A549 treated with ZK216348 at 1 μM for 4 hours (cell line): ENCODE measurements at places on chromosomes 5 and 9. TPM values are rescaled to one million over a fixed set of nuclear protein-coding genes. Genes with fewer than 3 reads are reported as not detected.

SCGB3A1 gene
- total RNA-seq = not detected in 5 replicates

NPR3 gene
- total RNA-seq = 15.6 to 22.5 TPM (median 19.0 TPM) in 5 replicates

NRARP gene
- 1.9 to 7.2 TPM (median 5.6 TPM) in 5 replicates for total RNA-seq

ZNF367 gene
- total RNA-seq = 3.9 to 7.0 TPM (median 5.2 TPM) in 5 replicates

SLC46A2 gene
- total RNA-seq = not detected in 5 replicates

CATSPER3 gene
- 0.20 to 0.57 TPM (median 0.40 TPM) in 5 replicates for total RNA-seq

NR4A3 gene
- total RNA-seq = 1.5 to 3.0 TPM (median 2.3 TPM) in 5 replicates
